Activated T-helper 1 cell treated with anti-CD3 and anti-CD28 coated beads, Interleukin-12 subunit alpha, Interleukin-12 subunit beta, Interleukin-2, Interleukin-4 antibody, amounts not matched to agents 30 ng/mL and 10 ng/mL and 1 ng/mL, durations not matched to agents 14 hours and 24 hours and 36 hours (primary cell): ENCODE measurements at places on chromosomes 11 and 22. TPM values are rescaled to one million over a fixed set of nuclear protein-coding genes. Genes with fewer than 3 reads are reported as not detected.

The DSCAML1 gene
- total RNA-seq, result not detected in 2 replicates

DNA sequence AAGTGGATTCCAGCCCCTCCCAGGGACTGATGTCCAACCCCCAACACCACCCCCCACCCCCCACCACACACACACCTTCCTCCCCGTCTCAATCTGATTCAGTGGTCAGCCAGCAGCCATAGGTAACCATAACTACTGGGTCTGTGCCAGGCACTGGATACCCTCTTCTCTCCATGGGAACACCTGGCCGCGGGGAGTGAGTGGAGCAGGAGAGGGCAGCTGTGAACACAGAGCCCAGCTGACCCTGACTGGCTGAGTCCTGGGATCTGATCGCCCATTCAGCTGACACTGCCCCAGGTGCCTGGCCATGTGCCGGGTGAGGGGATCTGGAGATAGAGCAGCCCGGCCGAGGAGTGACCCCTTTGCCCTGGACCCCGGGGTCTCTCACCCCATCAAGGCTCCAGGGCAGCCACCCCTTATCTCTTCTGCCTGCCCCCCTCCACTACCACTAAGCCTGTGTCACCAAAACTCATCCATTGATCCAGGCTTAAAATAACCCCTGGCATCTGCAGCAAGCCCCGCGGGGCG, 2.6 kb upstream of the SHISA8 start:
- peaks cover 16% of the 10 kb centered on the region for H3K4me1 ChIP-seq
- H3K36me3 ChIP-seq, result no peaks in the 10 kb centered on the region
- no peak overlapping the region for H3K27ac ChIP-seq
- DNase-seq, result no peak
- H3K4me3 ChIP-seq, result no peak overlapping the region

The RAB36 gene
- total RNA-seq, result 0.08 TPM in 1 of 2 replicates, not detected in the other

The ARHGAP8 gene
- 0.61 and 1.4 TPM in 2 replicates for total RNA-seq

GRCh38 chr22:47884200-47884599, 1121.8 kb downstream of the TBC1D22A start:
- H3K4me3 ChIP-seq, result no peak overlapping the region
- DNase-seq, result no peak
- no peaks in the 10 kb centered on the region for H3K4me1 ChIP-seq
- H3K36me3 ChIP-seq, result no peaks in the 10 kb centered on the region
